Colonic mucosa (tissue), 4 donors: ENCODE measurements at places on chromosomes 3 and 15.
A peak's percentile ranks its signal among the peaks of the same experiment; 100 is the strongest.

- no peak for DNase-seq
Observed at GRCh38 chr15:64806509-64806908, 18.9 kb downstream of the PIF1 start.

- DNase-seq = no peak
Observed at GRCh38 chr15:28099555-28100140, 533 bp upstream of the OCA2 start.

GRCh38 chr3:146747928-146748327, 142.8 kb upstream of the PLSCR5 start:
- DNase-seq = no peak

- DNase-seq = no peak
Observed at GRCh38 chr15:34122771-34123183, 20.9 kb downstream of the PGBD4 start.

GRCh38 chr3:183301937-183302580, 49.0 kb downstream of the B3GNT5 start:
- no peak for DNase-seq

DNA sequence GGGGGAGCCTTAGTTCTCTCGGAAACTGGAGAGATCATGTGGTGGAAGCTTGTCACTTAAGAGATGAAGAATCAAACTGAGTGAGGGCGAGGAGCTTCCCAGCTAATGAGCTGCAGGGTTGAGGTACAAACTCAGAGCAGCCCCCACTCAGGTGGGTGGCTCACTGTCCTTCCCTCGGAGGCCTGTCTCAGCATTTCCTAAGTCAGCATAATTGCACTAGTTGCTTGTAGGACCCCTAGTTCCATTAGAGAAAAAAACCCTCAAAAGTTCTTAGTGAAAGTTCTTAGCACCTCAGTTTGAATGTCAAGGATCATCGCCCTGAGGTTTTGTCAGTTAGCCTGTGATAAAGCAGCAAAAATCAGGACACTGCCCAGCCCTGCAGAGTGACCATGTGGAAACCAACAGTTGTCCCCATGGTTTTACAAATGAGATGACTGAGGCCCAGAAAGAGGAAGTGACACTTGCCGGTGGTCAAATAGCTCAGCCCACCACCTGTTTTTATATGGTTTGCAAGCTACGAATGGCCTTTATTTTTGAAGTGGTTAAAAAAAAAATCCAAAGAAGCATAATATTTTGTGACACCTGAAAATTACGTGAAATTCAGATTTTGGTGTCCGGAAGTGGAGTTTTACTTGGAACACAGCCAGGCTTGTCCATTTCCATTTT, 11.9 kb downstream of the SMAD6 start:
- DNase-seq = no peak

DNA sequence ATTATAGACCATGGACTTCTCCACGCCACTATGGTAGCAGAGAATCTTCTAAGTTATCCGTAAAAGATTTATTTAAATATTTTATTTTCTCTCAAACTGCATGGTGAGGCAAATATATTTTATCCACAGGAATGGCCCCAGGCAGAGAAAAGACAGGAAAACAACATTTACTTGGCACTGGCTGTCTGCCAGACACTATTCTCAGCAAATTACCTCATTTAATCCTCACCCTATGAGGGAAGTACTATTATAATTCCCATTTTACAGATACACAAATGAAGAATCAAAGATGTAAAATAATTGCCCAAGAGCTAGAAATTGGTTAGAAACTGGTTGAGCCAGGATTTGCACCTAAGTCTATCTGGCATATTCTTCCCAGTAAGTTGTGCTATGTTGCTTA, 361.4 kb upstream of the IL12A start:
- peak; percentile 33 for DNase-seq

DNA sequence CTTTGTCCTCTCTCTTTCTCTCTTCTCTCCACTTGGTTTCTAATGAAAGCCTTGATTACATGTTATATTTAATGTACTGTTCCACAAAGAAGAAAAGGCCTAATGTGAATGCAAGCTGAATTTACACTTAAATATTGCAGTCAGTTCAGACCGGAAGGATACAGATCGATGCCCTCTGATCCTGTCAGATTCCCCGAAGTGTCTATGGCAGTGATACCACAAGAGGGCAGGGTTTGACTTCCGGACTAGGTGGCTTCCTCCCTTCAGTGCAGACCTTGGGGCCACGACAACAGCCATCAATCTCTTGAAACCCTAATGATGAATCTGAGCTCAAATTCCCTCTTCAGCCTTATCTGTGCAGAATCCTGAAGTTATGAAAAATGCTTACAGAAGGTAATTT, 29.5 kb downstream of the AGTR1 start:
- peak; percentile 23 for DNase-seq

- no peak for DNase-seq
Observed at GRCh38 chr3:152196782-152197181, 71.9 kb upstream of the MBNL1 start.

- DNase-seq = no peak
Observed at GRCh38 chr3:36957063-36957462, 12.2 kb upstream of the TRANK1 start.

DNA sequence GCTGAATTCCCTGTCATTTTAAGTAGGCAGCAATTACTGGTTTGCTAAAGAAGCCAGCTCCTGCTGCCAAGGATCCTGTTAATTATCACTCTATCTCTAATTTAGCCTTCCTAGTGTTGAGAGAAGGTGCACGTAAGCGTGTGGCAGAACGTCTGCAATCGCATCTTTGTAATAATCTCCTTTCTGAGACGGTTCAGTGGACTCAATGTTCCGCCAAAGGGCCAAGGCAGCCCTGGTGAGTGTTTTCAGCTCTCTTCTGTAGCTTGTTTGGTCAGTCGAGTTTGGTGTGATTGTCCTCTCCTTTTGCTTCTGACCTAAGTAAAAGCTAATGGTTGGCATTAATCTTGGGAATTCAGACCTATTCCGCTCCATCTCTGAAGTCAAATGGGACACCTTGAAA, 24.2 kb downstream of the MITF start:
- no peak for DNase-seq

- DNase-seq = no peak
Observed at GRCh38 chr3:43223670-43224364, 62.5 kb upstream of the SNRK start.

DNA sequence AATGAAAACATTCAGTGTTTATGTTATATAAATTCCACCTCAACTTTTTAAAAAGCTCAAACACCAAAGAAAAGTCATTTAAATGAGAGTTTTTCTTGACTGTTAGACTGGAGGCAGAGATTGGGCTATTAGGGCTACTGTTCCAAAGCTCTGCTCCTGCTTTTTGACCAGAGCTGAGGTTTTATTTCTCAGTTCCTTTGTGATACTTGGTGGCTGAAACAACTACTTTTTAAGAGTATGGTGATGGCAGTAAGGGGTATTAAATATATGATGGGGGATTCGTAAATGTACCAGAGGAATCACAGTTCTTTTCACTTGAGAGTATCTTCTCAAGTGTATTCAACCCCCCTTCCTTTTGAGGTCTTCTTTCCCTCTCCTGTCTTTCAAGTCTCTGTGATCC, 186.1 kb upstream of the CGNL1 start:
- DNase-seq = no peak

DNA sequence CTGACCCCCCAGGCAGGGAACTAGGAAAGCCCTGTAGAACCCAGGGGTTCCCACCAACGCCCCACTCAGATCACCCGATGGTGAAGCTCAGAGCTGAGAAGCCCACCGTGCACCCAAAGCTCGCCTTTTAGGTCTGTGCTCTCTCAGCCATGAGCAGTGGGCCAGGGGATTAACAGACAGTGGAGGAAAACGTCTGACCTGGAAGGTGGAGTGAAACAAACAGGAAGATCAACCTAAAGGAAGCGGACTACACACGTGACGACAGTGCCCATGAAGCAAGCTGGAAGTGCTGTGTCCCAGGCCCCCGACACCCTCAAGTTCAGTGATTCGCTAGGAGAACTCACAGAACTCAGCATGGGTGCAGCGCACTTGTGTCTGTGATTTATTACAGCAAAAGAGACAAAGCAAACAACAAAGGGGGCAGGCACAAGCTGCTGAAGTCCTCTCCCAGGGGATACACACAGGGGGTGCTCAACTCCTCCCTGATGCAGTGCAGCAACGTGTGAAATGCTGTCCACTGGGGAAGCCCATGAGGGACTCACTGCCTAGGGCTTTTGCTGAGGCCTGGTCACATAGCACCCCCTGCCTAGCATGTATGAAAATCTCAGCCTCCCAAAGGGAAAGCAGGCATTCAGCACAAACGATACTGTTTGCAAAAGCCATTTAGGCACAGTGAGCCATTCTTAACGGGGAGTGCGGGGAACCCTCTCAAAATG, 43.5 kb downstream of the CFAP92 start:
- DNase-seq = peak; percentile 16

DNA sequence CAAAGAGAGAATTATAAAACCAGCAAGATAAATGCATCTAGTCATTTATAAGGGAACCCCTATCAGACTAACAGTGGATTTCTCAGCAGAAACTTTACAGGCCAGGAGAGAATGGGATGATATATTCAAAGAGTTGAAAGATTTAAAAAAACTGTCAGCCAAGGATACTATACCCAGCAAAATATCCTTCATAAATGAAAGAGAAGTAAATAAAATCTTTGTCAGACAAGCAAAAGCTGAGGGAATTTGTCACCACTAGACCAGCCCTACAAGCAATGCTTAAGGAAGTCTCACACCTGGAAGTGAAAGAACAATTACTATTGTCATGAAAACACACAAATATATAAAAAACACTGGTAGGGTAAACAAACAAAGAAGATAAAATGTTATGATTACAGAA, 113.4 kb upstream of the FAM3D start:
- DNase-seq = no peak

- DNase-seq = no peak
Observed at GRCh38 chr3:9361691-9362388, 1.0 kb upstream of the THUMPD3 start.
